ENCODE measurements at places on chromosomes 13 and 19.

GRCh38 chr19:44747739-44748425, 626 bp upstream of the BCL3 start:
- DNase-seq = no peak

- no peak for DNase-seq
These were observed 9.5 kb downstream of the ADAMTSL5 start for GRCh38 chr19:1503089-1503924.

DNA sequence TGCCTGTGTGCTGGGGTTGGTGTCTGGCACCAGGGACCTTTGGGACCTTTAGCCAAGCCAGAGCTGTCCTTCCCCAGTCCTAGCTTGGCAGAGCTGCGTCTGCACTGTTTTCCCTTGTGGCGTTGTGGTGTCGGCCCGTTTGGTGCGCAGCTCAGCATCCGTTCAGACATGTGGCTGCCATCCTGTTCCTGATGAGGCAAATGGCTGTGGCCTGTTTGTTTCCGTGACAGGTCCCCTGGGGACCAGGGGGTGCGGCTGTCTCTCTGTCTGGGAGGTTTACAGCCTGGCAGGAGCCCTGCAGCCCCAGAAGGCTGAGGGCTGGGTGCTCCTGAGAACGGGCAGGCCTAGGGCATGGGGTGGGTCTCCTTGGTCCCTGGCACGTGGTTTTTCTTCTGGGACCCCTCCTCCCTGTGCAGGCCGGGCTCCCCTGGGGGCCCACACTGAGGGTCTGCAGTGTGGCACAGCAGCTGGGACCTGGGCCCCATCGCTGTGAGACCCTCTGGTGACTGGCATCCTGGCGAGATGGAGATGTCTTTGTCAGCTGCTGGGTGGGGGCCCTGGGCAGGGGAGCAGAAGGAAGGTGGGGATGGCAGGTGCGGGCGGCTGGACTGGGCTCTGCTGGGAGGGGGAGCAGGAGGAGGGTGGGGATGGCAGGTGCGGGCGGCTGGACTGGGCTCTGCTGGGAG, 4.0 kb downstream of the SPPL2B start:
- DNase-seq = no peak

DNA sequence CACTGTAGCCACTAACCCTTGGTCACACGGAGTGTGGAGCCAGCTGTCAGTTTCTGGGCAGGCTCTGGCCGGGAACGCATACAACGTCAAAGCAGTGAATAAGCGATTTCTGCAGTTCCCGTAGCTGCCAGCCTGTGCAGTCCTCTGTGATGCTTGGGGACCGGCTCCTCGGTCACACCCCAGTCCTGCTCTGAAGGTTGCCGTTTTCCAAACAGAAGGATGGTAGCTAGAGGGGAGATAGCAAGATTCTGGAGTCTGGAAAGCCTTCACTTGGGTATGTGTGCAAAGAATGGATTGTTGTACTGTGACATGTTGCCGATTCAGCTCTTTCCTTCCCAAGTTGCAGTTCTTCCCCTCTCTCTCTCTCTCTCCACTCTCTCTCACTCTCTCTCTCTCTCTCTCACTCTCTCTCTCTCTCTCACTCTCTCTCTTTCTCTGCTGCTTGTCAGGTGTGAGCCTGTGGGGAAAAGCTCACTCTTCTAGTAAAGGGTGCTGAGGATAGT, 38.7 kb upstream of the C1QTNF9 start:
- DNase-seq = no peak

DNA sequence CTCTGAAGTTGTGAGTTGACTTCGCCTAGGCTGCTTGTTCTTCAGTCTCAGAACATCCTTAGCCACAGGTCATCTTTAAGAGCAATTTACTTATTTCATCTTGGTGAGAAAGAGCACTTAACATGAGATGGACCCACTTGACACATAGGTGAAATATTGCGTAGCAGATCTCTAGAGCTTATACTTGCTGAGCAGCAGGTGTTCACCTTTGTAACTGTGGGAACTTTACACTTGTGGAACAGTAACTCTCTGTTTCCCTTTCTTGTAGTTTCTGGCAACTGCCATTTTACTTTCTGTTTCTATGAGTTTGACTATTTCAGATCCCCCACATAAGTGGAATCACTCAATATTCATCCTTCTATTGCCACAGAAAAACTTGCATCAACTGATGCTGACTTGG, 95.7 kb downstream of the SLC10A2 start:
- no peak for DNase-seq

DNA sequence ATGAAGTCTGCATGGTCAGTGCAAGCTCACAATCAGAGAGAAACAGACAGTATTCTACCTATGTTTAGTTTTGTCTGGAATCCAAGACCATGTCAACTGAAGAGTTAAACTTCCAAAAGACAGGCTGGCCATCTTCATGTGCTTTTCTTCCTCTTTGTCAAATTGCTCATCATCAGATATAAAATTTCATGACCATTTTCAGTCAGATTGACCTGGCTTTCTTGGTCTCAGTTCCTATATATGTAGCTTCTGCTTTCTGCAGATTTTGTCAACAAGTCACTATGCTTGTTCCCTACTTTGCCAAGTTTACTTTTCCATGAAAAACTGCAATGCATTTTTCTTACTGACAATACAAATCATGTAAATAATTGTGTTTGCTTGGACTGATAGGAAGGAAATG, 13.9 kb downstream of the SLC46A3 start:
- no peak for DNase-seq

DNA sequence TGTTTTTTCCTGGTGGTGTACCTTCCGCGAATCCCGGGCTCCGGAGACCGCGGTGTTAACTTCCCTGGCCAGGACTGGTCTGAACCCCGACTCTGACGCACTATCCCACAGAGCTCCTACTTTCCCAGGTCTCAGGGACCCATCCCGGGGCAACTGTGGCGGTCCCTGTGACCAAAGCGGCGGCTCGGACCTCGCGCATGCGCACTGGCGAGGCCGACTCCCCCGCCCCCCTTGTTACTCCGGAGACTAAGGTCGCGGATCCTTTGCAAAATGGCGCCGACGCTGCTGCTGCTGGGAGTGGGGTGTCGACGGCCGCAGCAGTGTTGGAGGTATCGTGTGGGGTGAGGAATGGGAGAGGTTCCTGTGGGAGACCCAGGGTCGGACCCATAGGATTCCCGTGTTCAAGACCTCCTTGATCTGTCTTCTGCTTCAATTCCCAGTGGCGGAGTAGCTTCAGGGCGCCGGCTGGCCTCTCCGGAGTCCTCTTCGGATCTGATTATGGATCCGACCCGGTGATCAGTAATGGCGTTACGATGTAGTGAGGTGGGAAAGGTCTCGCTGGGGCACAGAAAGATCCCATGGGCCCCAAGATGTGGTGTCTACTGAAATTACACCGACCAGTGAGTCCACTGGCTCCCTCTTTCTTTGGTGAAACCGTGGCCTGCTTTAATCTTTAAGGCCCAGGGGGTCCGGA, 66.6 kb upstream of the ZNF527 start:
- DNase-seq = no peak

GRCh38 chr19:13441810-13442512, 64.3 kb downstream of the CACNA1A start:
- DNase-seq = peak; percentile 35

- DNase-seq = no peak
These were observed 46.8 kb downstream of the MIPEP start for GRCh38 chr13:23842406-23842805.

DNA sequence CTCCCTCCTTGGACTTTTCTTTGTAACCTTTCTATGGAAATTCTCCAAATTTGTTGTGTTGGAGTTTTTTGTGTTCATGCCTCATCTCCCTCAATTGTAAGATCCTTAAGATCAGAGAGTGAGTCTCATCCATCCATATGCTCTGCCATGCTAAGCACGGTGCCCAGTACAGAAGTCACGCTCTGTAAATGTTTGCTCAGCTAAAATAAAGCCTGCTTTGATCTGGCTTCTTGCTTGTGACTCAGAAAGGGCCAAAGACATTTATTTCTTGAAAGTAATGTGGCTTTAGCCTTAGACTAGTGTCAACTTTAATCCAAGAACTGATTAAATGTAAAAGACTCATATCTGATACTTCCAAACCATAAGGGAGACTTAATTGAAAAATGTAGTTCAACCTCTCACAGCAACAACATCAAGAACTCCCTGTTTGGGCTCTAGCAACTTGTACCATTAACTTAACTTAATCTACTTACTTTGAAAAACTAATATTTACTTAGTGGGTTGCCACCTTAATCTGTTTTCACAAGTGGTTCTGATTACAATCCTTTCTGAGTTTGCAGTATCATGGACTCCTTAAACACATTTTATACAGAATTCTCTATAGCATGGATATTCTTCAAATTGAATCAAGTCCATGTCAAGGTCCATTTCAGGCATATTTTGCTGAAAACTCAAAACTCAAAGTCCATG, 100.2 kb downstream of the KL start:
- DNase-seq = no peak

DNA sequence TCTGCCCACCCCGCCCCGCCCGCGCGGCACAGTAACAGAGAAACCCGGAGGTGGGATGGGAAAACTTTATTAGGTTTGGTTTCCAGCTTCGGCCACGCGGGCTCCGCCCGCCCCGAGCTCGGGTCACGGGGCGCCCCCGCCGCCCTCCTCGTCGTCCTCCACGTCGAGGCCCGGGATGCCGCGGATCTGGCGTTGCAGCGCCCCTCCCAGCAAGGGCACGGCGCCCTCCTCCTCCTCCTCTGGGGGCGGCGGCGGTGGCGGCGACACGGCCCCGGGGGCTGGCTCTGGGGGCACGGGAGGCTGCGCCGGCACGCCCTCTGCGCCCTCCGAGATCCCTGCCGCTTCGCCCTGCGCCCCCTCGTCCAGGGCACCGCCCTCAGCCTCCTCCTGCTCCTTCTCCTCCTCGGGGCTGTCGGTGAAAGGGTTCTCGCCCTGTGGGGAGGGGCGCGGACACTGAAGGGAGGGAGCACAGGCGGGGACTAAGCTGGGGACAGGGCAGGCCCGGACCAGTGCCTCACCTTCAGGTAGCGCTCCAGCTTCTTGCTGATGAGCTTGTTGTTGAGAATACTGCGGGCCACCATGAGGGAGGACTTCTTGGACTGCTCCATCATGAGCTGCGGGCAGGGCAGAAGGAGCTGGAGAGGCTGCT, 536 bp upstream of the AKAP8 start:
- no peak for DNase-seq

DNA sequence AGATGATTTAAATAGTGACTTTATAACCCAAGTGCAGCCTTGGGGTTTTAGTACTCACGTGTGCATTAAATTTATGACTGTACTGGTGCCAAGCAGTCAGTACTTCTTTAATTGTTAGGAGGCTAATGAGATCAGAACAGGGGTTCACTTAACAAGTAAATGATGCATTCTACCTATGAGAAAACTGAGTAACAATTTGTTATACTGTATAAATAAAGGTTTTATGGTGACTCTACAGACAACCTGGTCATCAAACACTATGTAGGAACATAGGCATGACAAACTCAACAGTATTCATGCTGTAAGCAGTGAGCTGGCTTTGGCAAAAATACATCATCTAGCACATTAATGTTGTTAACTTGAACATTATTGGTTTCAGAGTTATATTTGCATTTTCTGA, 75.6 kb downstream of the UBL3 start:
- DNase-seq = no peak

- DNase-seq = peak; percentile 57
These were observed 207.8 kb downstream of the RFC3 start for GRCh38 chr13:34025746-34026145.

- peak; percentile 68 for DNase-seq
These were observed 14.0 kb upstream of the GJA3 start for GRCh38 chr13:20174656-20175405.

DNA sequence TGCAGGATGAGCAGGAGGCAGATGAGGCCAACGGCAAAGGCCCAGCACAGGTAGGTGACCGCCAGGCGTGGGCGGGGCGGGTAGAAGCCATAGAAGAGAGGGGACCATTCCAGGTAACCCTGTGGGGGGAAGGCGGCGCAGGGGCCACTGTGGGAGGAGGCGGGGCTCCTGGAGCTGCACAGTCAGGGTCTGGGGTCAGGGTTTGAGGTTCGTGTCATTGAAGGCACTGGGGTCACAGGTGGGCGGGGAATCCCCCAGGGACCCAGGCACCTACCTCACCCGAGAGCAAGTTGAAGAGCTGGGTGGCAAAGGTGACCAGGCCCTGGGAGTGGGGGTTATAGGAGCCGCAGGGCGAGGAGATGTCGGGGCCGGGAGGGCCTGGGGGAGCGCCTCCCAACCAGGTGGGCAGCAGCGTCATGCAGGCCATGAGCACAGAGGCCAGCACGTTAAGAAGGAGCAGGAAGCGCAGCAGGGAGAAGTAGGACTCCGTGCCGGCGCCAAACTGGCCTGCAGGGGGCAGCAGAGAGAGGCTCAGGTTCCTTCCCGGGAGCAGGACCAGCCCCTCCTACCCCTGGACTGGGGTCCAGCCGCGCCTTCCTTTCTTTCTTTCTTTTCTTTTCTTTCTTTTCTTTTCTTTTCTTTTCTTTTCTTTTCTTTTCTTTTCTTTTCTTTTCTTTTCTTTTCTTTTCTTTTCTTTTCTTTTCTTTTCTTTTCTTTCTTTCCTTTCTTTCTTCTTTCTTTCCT, 4.6 kb downstream of the TMC4 start:
- peak; percentile 69 for DNase-seq

DNA sequence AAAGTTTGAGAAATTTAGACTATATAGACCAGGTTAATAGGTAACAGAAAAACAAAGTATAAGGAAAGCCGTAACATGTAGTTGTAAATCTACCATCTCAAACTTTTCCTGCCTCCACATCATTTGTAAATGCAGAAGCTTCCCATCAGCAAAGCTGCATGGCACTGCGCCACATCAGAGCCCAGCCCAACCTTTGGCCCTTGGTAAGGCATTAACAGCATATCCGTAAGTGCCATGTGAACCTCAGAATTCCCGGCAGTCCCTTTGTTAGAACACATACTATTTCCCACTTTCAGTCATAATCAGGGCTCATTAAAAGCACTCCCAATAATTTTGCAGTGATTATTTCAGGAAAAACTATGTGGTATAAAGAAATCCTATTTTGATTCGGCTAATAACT, 51.6 kb downstream of the MPHOSPH8 start:
- no peak for DNase-seq

GRCh38 chr13:106176117-106176516, 359.3 kb downstream of the EFNB2 start:
- DNase-seq = no peak

GRCh38 chr13:73142071-73142470, 83.3 kb downstream of the KLF5 start:
- no peak for DNase-seq

- DNase-seq = no peak
These were observed 70.0 kb downstream of the NUFIP1 start for GRCh38 chr13:44919104-44919804.

DNA sequence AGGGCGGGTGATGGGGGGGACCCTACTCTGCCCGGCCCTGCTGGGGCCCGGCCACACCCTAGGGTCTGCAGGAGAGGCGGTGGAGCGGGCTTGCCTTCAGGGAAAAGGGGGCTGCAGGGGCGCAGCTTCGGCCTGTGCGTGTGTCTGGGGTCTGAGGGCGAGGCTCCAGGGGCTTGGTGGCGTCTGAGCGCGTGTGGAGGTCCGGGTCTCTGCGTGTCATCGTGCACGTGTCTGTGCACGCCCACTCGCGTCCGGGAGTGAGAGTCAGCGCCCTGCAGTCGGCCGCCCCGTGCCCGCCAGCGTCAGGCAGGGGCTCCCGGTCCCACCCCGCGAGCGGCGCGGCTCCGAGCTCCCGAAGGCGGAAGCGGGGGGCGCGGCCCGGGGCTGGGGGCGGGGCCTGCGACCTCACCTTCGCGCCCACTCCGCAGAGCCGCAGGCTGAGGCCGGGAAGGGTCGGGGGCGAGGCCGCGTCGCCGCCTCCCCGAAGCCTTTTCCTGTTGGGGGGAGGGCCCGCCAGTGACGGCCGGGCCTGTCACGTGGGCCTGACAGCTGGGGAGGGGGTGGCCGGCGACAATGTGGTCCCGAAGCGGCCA, at the start of gene ARHGAP45:
Gene ARHGAP45 (plus strand): TSS at position 420 of the 593 bp plus-strand sequence. CDS start 239 bp downstream, outside the sequence.
- DNase-seq = no peak
